ENCODE measurements at places on chromosomes 2 and 18.

DNA sequence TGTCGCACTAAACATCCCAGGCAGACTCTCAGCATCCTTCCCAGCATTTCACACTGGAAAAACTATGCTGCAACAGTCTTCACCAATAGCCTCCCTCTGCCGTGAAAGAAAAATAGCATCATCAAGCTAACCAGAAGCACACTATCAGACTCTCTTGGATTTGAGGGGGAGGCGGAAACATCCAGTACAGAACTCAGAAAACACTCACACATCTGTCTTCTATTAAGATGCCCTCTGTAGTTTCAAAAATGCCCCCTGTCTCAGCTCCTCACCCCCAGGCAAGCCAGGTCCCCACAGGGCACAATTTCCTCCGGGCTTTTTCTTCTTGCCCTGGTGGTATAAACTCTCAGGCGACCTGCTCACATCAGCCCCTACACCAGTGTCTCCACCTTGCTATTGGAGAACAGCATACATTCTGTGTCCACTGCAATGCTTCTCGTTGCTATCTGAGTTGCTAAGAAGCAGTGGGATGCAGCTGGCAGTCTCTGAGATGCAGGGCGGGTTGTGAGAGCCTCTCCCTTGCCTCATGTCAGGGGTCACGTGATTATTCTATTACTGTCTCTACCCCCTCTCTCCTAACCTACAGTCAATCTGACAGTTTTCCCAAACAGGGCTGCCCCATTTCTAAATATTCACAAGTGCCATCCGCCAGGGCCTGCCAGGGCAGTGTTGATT lies 189.9 kb downstream of the INO80D start:
- DNase-seq = no peak

- no peak for DNase-seq
Observed at GRCh38 chr18:56083097-56083521, 495.1 kb upstream of the TCF4 start.

DNA sequence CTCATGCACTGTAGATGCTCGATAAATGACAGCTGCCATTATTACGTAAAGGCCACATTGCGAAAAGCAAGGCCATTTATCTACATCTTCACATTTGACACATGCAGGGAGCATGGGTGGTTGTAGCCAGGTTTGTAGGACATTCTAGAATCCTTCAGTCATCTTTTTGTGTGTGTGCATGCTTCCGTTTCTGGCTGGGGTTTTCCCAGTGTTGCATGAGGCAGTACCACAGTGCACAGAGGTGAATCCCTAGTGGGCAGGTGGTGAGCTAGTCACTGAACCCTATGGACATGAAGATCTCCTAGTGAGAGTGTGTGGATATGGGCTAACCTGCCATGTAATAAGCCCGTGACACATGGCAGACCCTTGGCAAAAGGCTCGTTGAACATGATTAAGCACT lies 151.8 kb upstream of the SLC14A2 start:
- DNase-seq = no peak

DNA sequence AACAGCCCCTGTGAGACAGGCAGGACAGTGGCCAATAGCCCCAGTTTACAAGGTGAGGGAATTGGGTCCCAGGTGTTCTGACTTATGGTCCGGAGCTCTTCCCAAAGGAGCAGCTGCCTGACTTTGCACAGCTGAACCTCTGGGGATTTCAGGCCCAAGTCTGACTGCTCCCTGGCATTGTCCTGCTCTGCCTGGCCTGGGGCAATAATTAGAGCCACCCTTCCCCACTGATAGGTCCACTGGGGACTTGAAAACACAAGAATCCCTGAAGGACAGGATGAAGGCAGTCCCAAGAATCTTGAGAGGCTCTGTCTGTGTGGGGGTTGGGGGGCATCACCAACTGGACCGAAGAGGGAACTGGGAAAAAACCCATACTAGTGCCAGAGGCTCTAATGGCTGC lies 3.7 kb upstream of the FEV start:
- no peak for DNase-seq

- DNase-seq = no peak
Observed at GRCh38 chr2:25056098-25056821, 14.4 kb downstream of the EFR3B start.

GRCh38 chr2:116142644-116143227 lies 1671.8 kb upstream of the DDX18 start:
- DNase-seq = no peak

GRCh38 chr2:66481100-66481549 lies 46.2 kb downstream of the MEIS1 start:
- no peak for DNase-seq

DNA sequence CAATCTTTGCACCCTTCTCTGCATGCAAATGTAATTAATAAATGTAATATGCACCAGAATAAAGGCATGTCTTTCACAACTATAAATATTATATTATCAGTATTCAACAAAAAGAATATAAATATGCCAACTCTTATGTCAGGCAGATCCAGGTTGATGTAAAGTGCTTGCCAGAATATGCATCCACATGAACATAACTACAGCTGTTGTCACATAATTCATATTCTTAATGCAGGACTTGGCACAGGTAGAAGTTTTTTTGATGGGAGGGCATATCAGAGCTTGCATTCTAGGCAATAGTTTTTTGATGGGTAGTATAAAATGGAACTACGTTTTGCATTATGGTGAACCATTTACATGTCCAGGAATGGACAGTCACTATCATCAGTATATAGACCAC lies 544.3 kb downstream of the ZNF804A start:
- no peak for DNase-seq

GRCh38 chr2:136251885-136252585 lies 134.1 kb upstream of the CXCR4 start:
- DNase-seq = no peak

DNA sequence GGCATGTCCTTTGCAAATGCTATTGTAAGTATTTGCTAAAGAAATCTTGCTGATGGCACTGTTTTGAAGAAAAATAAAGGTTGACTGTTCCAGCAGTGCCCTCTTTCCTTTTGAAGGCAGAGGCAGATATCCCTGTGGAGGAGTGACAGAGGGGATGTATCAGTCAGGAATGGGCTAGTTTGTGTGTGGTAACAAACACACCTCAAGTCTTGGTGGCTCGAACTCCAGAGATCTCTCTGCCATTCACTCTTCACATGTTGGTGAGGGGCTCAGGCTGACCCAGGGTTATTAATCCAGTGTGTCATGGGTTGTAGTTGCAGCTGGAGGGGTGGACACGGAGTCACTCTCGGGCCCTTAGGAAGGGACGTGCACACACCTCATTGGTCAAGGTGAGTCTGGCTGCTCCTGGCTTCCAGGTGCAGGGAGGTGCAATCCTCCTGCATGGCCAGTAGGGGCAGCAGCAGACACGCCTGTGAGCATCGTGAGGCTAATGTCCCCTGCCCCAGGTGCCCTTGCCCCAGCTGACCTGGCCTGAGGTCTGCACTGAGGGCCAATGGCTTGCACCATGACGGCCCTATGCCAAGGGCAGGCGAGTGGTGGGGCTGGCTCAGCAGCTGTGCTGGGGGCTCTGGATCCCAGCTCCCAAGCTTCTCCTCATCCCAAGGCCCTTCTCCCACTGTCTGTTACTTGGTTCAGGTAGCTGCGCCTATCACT lies 146.5 kb downstream of the ASB1 start:
- DNase-seq = no peak

DNA sequence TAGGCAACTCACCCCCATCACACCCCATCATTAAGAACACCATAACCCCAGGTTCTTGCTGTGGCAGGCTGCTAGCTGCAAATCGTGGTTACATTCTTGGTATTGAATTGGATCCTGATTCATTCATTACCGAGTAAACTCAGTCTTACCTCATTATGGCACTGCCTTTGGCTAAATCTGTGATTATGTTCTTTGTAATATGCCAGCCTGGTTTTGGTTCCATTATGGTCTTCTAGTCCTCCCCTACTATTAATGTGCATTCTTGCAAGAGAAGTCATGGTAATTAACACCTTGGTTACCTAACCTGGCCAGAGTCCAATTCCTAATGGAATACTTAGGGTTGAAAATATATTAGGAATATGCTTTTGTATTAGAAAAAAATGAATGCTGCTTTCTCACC lies 258.9 kb upstream of the APCDD1 start:
- DNase-seq = no peak

DNA sequence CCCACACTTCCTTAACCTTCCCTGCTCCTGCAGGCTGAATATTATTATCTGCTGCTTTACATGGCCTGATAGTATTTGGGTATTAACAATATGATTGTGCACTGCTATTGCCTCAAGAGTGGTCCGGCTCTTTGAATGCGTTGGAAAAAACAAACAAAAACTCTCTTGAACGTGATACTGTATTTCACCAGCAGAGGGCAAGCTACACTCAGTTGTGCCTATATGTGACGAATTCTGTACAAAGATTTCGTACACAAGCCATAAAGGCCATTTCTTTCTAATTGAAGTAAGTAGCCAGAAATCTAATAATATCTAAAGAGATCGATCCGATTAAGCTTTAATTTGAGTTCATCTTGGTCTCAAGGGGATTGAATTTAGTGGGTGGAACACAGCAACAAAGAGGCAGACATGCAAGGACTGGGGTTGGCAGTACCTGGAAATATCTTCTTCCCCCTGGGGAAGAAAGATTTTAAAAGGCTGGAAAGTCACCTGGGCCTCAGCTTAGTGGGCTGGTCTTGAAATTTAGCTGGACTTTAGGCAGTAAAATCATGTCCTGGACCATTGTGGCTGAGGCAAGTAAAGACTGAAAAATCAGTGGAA lies 49.3 kb upstream of the RAB6D start:
- DNase-seq = peak; percentile 45

GRCh38 chr18:76401498-76401897 lies 93.5 kb downstream of the ZNF516 start:
- no peak for DNase-seq

DNA sequence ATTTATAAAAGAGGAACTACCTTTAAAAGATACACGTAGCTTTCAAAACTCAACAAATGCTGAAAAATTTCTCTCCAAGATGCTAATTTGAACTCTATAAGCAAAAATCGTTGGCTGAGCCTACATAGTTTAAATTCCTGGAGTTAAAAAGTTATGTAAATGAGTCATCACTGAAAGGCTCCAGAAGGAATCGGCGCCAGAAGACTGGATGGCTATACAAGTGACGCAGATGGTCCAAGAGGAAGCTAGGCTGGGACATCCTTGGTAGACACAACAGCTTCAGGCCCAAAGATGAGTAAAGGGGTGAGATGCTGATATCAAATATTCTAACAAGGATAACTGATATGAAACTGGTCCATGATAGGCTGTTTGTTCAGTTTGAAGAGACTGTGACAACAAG lies 22.8 kb upstream of the DNAH6 start:
- no peak for DNase-seq

DNA sequence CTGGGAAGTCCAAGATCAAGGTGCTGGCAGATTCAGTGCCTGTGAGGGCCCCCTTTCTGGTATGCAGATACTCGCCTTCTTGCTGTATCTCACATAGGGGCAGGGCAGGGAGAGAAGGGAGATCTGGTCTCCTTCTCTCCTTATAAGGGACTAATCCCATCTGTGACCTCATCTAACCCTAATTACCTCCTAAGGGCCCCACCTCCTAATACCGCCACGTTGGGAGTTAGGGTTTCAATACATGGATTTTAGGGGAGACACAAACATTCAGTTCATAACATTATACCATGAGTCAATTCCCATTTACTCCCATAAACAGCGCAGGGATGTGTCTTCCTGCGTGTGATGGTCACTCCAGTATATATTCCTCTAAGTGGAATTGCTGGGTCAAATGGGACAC lies 73.8 kb upstream of the TXNDC2 start:
- no peak for DNase-seq

DNA sequence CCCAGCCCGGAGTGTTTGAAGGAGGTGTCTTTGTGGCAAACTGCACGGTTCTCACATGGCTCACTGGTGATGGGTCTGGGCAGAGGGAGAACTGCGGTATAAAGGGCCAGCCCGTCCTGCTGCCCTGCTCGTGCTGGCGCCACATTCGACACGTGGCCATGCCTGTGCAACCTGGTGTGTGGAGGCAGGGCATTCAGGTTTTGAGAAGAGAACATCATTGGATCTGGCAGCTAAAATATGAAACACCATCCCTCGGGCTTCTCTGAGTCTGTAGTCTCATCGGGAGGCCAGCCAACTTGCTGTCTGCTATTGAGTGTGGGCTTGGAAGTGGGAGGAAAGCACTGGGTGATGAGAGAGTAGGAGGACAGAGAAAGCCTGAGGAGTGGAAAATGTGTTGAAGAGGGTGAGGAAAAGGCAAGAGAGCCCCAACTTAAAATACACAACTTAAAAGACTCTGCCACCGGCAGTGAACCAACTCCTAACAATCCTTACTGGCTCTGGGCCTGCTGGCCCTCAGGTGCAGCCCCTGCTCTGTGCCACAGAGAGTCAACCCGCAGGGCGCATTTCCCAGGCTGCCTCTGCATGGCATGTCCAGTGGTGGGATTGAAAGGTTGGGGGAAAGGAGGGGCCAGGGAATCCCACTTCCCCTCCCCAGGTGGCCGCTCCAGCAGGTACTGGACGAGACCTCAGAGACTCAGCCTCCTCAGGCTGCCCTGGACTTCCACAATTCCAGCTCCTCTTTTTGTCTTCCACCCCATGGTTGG lies 112.7 kb upstream of the DLX2 start:
- no peak for DNase-seq

- DNase-seq = no peak
Observed at GRCh38 chr2:85988914-85989270, 100.1 kb upstream of the ST3GAL5 start.

GRCh38 chr2:188922191-188922590 lies 52.0 kb upstream of the COL3A1 start:
- DNase-seq = no peak

DNA sequence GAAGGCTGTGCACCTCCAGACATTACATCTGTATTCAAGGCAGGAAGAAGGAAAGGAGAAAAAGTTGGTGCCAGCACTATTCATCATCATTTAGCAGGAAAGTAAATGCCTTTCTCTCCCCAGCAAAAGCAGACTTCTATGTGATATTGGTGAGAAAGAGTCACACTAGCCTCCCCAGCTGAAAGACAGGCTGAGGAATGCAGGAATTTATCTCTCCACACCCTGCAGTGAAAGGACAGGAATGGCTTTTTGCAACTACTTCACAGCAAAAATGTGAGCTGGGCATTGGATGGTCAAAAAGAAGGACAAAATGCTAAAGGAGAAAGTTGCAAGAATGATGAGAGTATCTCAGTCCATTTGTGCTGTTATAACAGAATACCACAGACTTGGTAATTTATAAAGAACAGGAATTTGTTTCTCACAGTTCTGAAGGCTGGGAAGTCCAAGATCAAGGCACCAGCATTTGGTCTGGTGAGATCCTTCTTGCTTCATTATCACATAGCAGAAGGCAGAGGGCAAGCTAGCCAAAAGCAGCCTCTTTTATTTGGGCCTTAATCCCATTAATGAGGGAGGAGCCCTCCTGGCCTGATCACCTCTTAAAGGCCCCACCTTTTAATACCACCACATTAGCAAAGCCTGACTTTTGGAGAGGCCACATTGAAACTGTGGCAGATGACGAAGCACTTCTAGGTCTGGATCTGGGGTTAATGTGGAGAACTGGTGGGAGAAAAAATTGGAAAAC lies 388.1 kb upstream of the SLC14A2 start:
- no peak for DNase-seq
